ENCODE measurements at places on chromosomes 3 and 15.

DNA sequence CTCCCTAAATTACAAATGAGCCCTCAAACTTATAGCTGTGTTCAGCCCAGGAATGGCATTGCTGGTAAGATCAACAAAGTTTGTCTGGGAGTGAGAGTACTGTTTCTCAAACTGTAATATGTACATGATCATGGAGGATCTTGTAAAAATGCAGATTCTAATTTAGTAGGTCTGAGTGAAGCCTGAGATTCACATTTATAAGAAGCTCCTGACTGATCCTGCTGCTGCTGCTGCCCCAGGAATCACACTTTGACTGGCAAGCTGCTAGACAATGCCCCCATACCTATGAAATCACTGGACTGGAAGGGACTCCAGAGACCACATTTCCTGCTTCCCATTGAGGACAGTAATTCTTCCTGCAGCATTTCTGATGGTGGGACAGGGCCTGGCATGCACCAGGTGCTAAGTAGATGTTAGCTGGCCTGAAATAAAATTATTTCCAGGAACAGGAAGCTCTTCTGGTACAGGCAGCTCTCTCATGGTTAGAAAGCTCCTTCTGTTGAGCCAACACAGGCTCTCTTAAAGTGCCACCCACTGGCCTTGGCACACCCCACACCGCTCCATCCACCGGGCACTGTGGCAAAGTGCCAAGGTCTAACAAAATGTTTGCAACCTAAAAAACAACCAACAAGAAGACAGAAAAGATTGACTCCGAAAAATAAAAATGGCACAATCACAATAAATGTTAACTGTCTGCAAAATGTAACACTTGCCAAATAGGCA lies 36.7 kb upstream of the ZNF710 start:
- no peak for DNase-seq

DNA sequence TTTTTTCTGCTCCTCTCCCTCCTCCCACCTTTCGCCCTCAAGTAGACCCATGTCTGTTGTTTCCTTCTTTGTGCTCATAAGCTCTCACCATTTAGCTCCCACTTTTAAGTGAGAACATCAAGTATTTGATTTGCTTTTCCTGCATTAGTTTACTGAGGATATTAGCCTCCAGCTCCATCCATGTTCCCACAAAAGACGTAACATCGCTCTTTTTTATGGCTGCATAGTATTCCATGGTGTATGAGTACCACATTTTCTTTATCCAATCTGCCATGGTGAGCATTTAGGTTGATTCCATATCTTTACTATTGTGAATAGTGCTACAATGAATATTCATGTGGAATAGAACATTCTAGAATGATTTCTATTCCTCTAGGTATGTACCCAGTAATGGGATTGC lies 178.6 kb downstream of the RYR3 start:
- no peak for DNase-seq

DNA sequence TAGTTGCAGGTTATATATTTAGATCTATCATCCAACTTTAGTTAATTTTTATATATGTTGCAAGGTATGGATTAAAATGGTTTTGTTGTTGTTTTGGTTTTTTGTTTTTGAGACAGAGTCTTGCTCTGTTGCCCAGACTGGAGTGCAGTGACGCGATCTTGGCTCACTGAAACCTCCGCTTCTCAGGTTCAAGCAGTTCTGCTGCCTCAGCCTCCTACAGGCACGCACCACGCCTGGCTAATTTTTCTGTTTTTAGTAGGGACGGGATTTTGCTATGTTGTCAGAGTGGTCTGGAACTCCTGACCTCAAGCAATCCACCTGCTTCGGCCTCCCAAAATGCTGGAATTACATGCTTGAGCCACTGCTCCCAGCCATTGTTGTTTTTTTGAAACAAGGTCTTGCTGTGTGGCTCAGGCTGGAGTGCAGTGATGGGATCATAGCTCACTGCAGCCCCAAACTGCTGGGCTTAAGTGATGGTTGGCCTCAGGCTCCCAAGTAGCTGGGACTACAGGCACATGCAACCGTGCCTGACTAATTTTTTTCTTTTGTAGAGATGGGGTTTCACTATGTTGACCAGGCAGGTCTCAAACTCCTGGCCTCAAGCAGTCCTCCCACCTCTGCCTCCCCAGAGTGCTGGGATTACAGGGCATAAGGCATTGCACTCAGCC lies 92.0 kb downstream of the ZNF609 start:
- no peak for DNase-seq

- DNase-seq: no peak
These were observed 10.6 kb downstream of the ACAA1 start for GRCh38 chr3:38126121-38126892.

GRCh38 chr15:27935328-27935727 lies 163.8 kb downstream of the OCA2 start:
- DNase-seq: no peak

GRCh38 chr3:122902326-122902725 lies 107.5 kb downstream of the SLC49A4 start:
- no peak for DNase-seq

DNA sequence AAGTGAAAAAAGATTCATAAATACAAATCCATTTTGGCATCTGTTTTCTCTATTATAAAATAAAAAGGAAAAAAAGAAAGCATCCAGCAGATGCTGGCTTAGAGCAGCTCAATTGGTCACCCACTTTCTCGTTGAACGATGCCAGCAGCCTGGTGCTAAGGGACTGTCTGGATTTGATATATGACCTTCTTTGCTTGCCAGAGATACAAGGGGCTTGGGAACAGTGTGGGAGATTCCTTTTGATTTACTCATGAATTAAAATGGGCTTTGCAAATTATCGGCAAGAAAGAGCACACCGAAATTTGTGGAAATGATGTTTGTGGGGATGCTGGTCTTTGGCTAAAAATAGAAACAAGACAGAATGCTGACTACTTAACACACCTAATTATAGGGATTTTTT lies 210.3 kb upstream of the STT3B start:
- DNase-seq: no peak

GRCh38 chr3:163266731-163267130 lies 1770.1 kb downstream of the OTOL1 start:
- no peak for DNase-seq

GRCh38 chr3:8638994-8639658 lies 5.5 kb downstream of the SSUH2 start:
- DNase-seq: no peak

GRCh38 chr3:13570391-13571194 lies 21.7 kb downstream of the FBLN2 start:
- no peak for DNase-seq

DNA sequence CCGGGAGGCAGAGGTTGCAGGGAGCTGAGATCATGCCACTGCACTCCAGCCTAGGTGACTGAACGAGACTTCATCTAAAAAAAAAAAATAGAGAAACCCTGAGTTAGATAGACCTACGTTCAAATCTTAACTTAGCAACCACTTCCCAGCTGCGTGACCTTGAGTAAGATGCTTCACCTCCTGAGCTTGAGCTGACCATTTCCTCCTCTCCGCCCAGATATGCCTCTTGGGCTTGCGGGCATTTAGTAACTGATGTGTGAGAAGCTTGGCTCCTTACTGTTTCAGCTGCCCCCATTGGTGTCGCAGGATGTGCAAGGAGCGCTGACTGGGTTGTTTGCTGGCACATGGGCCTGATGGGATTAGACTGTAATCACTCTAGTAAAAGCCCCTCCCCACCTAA lies 26.9 kb upstream of the ATG7 start:
- DNase-seq: no peak

All from activated T-cell treated with anti-CD3 and anti-CD28 coated beads, Interleukin-2, amount 50 U/mL, for 4 hours (primary cell).